ENCODE measurements at places on chromosomes 3 and 15. TPM values are rescaled to one million over a fixed set of nuclear protein-coding genes. Genes with fewer than 3 reads are reported as not detected.

DNA sequence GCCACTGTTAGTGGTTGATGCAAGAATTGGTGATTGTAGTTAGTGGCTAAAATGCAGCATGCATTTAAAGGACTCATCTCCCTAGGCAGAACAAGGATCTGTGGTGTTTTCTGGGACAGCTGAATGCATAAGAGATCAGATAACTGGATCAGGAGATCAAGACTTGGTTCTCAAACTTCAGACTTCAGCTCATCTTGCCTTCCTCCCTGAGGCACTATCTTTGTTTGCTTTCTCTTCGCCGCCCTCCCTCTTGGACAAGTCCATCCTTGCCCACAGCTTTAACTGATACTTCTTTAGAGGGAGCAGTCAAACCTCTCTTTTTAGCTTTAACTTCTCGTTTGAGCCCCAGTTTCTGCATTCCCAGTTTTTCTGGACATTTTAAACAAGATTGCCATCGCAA lies 195.4 kb upstream of the TPRG1 start:
- DNase-seq = no peak

- DNase-seq = no peak
Observed at GRCh38 chr15:66433726-66434125, 47.0 kb downstream of the MAP2K1 start.

DNA sequence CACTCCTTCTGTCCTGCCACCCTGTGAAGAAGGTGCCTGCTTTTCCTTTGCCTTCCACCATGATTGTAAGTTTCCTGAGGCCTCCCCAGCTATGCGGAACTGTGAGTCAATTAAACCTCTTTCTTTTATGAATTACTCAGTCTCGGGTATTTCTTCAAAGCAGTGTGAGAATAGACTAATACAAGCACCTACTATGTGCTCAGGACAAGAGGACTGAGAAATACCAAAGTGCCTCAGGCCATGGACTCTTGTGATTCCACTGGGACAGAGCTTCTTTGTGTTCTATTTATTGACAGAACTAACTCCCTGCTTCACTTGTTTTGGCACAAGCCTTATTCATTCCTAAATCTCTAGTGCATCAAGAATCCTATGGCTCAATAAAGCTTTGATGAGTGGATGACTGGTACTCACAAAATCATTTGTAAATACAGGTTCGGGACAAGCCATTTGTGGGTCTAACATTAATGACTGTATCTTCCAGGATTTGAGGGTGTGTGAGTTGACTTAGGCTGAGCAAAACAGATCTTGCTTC lies 204.2 kb downstream of the PDCD6IP start:
- no peak for DNase-seq

- no peak for DNase-seq
Observed at GRCh38 chr3:23576379-23576959, 229.3 kb upstream of the UBE2E1 start.

- peak; percentile 47 for DNase-seq
Observed at GRCh38 chr3:33007776-33008175, 56.3 kb downstream of the CCR4 start.

- DNase-seq = no peak
Observed at GRCh38 chr3:196948442-196949284, 6.3 kb upstream of the NCBP2 start.

GRCh38 chr15:99929266-99929665 lies 196.0 kb upstream of the LYSMD4 start:
- DNase-seq = no peak

The CILP gene
- 0.05 TPM for total RNA-seq

The GREM1 gene
- 0.23 TPM for total RNA-seq

The TGM5 gene
- total RNA-seq = 0.21 TPM

The GOLGA8M gene
- 0.55 TPM for total RNA-seq
